ENCODE measurements at places on chromosomes 3 and 15.

DNA sequence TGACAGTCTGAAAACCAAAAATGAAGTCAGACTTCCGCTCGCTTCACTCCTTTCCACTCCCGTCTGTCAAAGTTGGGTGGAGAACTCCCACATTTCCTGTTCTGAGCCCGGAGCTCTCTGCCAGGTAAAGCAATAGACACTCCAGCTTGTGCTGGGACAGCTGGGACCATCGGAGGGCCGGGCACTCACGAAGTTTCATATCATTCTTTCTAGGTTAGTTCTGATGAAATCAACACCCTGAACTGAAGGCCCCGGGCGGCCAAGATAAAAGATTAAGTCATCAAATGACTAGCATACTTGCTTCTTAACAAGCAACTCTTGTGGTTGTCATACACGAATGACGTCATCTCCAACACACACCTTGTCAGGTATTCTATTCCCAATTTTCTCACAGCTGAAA is 42.1 kb downstream of the MAGI1 start:
- DNase-seq, result no peak

- DNase-seq, result no peak
Observed at GRCh38 chr3:48896936-48897335, 1.7 kb downstream of the SLC25A20 start.

GRCh38 chr3:134330883-134331810 is 43.1 kb downstream of the AMOTL2 start:
- no peak for DNase-seq

- DNase-seq, result no peak
Observed at GRCh38 chr15:91947683-91948608, 94.4 kb downstream of the SLCO3A1 start.

DNA sequence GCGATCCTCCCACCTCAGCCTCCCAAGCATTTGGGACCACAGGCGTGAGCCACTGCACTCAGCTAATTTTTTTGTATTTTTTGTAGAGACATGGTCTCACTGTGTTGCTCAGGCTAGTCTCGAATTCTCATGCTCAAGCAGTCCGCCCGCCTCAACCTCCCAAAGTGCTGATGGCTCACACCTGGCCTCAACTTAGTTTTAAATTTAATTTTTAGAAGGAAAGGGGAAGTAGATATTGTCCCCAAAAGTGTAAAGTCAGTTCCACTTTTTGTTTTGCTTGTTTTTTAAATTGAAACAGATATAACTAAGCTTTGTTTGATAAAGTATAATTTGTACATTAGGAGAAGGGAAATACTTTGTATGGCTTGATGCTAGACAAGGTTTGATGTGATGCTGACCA is 31.3 kb upstream of the NFKBIZ start:
- no peak for DNase-seq

GRCh38 chr3:45414823-45415222 is 26.4 kb downstream of the LARS2 start:
- DNase-seq, result no peak

GRCh38 chr3:134652409-134652831 is 1.6 kb upstream of the KY start:
- DNase-seq, result peak; percentile 72

GRCh38 chr15:95663156-95664100 is 667.1 kb upstream of the NR2F2 start:
- DNase-seq, result peak; percentile 81

DNA sequence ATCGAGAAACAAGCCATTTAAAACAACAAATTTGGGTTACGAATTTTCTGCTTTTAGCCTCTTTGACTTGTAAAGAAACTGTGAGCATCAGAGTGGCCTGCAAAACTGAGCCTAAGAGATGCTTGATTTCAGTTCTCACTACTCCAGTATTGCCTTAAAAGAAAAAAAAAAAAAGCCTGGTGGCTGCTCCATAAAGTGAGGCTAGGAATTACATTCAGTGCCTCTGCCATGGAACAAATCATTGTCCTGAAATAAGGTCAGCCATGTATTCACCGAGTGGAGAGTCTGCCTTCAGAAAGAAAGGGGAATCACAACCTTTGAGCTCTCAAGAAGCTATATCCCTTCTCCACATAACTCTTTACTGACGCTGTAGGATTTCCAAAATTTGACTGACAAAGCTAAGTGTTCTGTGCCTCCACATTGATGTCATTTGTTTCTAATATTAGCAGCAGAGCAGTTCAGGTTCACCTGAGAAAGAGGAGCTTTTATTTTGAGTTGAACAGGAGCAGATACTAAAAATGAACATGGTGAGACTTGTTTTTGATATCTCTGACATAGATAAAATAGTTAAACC is 137.3 kb downstream of the SSR3 start:
- DNase-seq, result no peak

- DNase-seq, result no peak
Observed at GRCh38 chr15:50260969-50261496, 4.5 kb downstream of the HDC start.

GRCh38 chr3:140073278-140074045 is 138.5 kb downstream of the CLSTN2 start:
- DNase-seq, result no peak

DNA sequence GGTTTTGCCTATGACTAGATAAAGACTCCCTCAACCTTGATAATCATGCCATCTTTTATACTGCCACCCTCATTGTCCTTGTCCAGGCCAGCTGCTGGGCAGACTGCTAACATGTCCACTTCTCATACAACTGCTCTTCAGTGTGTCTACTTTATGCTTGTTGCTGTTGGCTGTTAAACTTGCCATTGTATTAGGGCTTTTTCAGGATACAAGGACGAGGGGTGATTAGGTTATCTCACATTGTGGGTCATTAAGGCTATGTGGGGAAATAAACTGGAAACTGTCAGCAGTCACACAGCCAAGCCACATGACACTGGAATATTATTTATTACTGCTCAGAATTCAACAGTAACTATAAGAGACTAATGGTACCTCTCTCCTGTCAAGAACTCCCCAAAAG is 36.1 kb downstream of the STARD9 start:
- no peak for DNase-seq

DNA sequence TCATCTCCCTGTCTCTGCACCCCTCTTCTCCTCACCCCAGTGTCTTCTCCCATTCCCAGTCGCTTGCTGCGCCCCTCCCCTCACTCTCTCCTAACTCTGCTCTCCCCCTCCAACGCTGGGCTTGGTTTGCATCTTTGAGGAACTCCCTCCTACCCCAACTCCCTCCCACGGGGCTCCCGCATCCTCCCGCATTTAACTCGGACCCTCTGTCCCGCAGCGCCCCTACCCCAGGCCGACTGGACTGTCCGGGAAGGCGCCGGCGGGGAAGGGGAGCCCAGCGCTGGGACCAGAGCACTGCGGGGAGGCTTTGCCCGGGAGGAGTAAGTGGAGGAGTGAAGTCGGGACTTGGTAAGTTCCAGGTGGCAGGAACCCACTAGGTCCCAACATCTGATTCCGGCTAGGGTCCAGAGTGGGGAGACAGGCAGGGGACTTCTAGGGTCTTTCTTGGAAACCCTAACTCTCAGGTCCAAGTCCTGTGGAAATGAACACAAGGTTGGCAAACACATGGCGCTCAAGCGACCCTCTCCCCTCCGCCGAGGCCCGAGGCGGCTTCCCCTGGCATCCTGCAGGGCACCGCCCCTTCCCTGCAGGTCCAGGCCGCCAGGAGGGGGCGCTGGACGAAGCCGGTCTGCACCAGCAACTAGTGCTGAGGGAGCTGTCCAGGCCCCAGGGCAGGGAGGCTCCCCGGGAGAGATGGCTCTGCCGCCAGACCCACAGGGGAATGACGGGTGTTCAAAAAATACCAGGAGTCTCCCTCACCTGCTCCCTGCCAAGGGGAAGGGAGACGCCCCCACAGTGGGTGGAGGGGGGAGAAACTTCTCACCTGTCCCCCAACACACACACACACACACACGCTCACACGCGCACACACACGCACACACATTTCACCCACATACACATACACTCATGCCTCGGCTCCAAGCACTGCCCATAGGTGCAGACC is 53.2 kb downstream of the LHFPL4 start:
- peak; percentile 56 for DNase-seq

DNA sequence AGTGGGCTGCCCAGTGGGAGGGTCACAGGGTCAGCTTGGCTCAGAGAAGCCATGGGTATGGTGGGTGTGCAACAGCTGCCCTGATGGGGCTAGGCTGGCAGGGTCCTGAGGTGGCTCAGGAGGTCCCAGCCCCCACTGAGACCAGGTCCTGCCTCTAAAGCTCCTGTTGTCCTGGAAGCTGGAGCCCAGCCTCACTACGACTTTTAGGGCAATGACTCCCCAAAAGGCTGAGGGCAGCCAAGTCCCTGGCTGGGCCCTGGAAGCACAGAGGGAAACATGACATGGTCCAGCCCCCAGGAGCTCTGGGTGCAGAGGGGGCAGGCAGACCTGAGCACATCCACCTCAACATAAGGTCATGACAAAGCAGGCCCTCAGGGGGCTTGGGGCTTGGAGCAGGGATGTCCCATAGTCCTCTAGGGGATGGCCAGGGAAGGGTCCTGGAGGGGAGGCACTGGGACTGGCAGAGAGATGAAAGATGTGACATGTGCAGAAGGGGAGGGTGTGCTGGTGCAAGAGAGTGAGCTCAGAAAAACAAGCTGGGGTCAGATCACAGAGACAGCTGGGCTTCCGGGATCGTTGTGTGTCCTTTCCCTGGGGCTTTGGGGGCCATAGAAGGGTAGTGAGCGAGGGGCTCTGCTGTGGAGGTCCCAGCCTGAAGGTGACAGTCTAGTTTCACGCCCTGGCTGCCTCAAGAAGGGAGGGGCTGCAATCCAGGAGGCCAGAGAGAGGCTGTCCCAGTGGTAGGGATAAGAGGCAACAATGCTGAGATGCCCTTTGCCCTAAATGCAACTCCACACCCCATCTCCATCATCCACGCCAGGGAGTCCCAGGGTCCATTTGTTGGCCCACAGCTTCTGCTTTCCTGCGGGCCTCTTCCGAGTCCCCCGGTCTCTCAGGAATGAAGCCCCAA is 639 bp upstream of the ITIH3 start:
- no peak for DNase-seq

- DNase-seq, result no peak
Observed at GRCh38 chr3:7038394-7038793, 177.5 kb downstream of the GRM7 start.

- peak; percentile 59 for DNase-seq
Observed at GRCh38 chr3:48930590-48930989, 11.9 kb downstream of the ARIH2 start.

GRCh38 chr15:41862515-41863116 is 24.0 kb downstream of the PLA2G4B start:
- DNase-seq, result no peak

GRCh38 chr3:128011140-128011539 is 41.1 kb upstream of the SEC61A1 start:
- DNase-seq, result peak; percentile 20

GRCh38 chr3:150409125-150409511 is 1.0 kb downstream of the TSC22D2 start:
- DNase-seq, result no peak

- DNase-seq, result no peak
Observed at GRCh38 chr3:145854499-145854898, 306.5 kb downstream of the PLOD2 start.

DNA sequence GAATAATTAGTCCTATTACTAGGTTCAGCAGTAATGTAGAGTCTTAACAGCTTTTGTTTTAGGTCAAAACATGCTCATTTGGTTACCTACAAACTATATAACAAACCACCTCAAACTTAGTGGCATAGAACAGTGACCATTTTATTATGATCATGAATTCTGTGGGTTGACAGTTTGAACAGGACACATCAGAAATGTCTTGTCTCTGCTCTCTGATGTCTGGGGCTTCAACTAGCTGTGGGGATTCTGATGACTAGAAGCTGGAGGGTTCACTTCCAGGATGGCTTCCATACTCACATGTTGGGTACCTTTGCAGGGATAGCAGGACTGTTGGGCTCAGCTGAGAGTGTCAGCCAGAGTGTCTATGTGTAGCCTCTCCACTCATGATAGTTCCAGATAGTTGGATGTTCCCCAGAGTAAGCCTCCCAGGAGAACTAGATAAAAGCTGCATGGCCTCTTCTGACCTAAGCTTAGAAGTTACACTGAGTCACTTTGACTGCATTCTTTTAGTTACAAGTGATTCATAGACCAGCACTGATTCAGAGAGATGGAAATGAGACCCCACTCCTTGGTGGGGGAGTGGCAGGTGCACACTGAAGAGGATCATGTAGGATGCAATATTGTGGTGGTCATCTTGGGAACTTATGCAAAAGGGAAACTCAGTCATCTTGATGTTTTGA is 32.6 kb downstream of the PLCL2 start:
- DNase-seq, result peak; percentile 66

DNA sequence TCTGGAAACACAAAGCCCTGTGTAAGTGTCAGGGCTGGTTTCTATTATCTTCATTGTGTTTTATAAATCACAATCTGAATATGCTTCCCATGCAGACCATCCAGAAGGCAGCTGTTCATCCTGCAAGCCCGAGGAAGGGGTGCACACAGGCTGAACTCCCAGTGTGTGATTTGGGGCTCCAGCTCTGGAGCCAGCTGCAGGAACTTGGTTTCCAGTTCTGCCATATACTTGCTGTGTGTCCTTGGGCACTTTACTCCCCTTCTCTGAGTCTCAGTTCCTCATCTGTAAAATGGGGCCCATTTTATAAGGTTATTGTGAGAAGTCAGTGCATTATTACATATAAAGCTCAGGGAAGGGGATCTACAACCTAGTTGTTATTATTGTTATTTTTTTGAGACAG is 22.6 kb downstream of the CYP8B1 start:
- no peak for DNase-seq

GRCh38 chr3:158768881-158769543 is 32.8 kb upstream of the MFSD1 start:
- DNase-seq, result peak; percentile 96
